Activated T-cell treated with anti-CD3 and anti-CD28 coated beads for 24 hours (primary cell): ENCODE measurements at places on chromosomes 4 and X.

GRCh38 chrX:78307665-78308064 lies 19.7 kb downstream of the CYSLTR1 start:
- DNase-seq, result no peak

DNA sequence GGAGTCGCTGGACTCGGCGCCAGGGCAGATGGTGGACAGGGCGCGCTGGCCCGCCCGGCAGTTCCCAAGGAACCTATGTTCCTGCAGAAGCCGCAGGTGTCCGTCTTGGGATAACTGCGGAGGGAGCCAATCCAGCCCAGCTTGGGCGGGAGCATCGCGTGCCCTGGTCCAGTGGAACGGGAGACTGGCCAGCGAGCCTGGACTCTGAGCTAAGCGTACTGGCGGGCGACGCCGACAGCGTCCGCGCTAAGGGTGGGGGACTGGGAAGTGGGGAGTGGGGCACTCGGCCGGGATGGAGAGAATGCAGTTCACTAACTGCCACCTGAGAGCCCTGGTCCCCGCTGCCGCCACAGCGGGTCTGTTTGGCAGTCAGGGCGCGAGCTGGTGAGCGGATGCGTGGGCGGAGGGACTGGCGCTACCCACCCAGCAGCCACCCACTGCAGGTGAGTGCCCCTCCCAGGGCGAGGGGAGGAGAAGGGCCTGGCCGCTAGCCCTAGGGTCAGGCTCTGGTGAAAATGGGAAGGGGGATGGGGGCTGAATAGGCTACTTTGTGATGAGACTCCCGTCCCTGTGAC lies 1.3 kb upstream of the MAMLD1 start:
- DNase-seq, result no peak

- DNase-seq, result no peak
Observed at GRCh38 chrX:5117816-5118215, 1110.9 kb downstream of the NLGN4X start.

GRCh38 chr4:6245246-6246169 lies 24.1 kb upstream of the WFS1 start:
- no peak for DNase-seq

- DNase-seq, result no peak
Observed at GRCh38 chr4:174119830-174120229, 163.6 kb downstream of the FBXO8 start.

- DNase-seq, result no peak
Observed at GRCh38 chrX:55007656-55008055, 7.5 kb downstream of the APEX2 start.

GRCh38 chr4:3838437-3839380 lies 72.5 kb downstream of the ADRA2C start:
- no peak for DNase-seq

GRCh38 chrX:40281336-40282005 lies 183.7 kb upstream of the BCOR start:
- no peak for DNase-seq

DNA sequence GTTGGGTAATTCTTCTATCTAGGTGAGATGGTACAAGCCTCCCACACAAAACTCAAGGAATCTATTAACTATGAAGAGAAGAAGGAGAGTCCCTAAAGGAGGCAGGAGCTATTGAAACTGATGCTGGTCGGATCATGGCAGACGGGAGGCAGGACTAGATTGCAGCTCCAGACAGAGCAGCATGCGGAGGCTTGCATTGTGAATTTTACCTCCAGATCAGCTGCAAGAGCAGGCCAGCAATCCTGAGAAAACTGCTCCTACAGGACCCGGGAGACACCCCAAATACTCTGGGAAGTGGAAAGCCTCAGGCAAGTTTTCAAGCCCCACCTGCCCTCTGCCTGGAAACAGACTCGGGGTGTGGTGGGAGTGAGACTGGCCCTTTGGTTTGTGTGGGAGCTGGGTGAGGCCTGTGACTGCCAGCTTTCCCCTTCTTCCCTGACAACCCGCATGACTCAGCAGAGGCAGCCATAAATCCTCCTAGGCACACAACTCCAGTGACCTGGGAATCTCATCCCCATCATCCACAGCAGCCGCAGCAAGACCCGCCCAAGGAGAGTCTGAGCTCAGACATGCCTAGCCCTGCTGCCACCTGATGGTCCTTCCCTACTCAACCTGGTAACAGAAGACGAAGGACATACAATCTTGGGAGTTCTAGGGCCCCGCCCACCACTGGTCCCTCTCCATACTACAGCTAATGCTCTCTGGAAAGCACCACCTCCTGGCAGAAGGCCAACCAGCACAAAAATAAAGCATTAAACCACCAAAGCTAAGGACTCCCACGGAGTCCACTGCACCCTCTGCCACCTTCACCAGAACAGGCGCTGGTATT lies 30.9 kb downstream of the GATB start:
- DNase-seq, result no peak

DNA sequence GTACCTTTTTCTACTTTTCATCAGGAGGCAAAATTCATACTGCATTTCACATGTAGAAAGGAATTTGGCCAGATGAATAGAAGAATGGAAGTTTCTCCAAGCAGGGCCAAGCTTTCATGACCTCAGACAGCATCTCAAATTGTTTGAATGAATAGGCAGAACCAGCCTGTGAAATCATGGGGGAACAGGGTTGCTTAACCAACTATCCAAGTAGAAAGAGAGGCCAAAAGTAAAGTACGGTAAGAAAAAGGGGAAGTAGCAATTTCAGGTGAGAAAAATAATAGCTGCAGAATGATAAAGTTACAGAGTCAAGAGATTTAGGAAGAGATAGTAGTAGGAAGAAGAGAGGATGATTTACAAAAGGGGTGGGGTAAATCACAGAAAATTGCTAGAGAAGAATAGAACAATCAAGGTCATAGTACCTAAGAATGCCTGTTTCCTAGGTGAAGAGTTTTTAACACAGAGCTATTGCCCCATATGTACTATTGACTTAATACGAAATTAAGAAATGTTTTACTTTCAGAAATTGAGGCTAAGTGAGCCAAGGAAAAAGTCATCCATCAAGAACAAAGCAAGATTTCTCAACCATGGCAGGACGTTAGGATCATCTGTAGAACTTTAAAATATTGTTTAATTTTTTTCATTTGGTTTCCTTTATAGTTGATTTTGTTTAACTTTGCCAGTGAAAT lies 177.1 kb upstream of the TET2 start:
- DNase-seq, result no peak

DNA sequence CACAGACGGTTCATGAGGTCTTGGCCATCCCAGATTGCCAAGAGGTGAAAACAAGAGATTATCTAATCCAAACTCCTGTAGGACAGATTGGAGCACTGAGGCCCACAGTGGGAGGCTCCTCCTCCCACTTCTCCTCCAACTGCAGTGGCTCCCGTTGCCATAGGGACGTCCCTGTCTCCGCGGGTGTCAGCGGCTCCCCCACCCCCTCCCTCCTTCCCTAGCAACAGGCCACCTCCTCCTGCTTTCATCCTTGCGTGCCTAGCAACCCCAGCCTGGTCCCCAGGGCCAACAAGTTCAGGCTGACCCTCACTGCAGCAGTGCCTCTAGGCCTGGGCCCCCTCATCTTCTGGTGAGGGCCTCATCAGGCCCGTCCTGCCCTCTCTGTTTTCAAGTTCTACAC lies 6.8 kb upstream of the IQSEC2 start:
- no peak for DNase-seq

DNA sequence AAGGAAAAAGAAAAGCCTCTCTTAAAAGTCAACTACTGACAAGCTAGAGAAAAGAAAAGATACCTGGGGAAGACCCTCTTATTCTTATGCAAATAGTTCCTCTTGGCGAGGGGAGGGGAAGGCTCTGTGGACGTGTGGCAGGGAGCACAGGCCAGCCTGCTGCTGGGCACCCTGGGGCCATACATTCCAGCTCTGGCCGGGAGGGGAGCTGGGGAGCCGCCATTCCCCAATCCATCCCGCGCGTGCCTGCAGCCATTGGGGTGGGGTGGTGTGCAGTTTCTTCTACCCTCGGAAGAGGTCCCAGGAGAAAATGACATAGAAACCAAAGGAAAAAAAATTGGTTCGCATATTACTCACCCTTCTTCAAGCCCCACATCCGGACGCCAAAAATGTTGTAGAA lies 1496.4 kb downstream of the RPA4 start:
- no peak for DNase-seq

- DNase-seq, result no peak
Observed at GRCh38 chrX:1529756-1530155, 7.2 kb downstream of the P2RY8 start.

DNA sequence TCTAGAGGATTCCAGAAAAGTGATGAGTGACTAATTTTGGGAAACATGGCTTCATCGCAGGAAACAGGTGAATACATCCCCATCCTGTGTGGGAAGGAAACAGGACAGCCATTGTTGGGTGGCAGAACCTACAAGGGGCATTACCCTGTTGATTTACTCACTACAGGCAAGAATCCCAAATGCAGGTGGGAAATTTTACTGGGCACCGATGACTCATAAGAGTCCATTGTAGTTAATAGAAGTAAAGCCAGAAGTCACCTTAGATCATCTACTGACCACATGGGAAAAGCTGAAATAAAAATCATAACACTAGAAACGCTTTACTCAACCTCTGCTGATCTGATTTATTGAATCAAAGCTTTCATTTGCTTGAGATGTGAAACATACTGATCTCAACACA lies 136.4 kb downstream of the TRIML1 start:
- no peak for DNase-seq

DNA sequence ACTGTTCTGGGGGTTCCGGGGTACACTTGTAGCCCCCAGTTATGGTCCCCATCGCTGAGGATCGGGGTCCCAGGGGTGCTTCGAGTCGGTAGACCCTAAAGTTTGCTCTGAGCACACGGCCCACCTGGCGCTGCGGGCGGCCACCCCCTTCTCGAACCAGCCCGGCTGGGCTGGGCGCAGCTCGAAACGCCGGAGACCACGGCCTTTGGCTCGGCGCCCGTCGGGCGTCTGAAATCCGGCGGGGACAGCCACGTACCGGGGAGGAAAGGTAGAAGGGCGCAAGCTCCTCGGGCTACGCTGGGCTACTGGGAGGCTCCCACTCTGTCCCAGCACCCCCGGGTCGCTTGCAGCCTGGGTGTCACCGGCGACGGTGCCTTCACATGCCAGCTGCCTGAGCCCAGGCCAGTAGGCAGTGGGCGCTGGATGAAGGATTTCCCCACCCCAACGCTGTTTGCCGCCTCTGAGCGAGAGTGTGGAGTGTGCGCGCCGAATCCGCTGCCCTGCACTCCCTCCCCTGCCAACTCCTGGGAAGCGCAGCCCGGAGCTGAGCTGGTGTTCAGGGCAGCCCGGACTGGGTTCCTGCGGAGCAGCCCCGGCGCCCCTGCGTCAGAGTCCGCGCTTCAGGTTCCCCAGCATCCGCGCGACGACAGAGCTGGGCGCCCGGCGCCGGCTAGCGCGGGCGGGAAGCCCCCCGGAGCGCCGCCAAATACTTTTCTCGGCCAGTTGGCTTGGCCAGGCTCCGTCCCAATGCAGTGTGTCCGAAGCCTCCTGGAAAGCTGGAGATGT lies 637 bp downstream of the MAMLD1 start:
- DNase-seq, result no peak

- DNase-seq, result no peak
Observed at GRCh38 chr4:145130130-145130529, 32.0 kb downstream of the ABCE1 start.

DNA sequence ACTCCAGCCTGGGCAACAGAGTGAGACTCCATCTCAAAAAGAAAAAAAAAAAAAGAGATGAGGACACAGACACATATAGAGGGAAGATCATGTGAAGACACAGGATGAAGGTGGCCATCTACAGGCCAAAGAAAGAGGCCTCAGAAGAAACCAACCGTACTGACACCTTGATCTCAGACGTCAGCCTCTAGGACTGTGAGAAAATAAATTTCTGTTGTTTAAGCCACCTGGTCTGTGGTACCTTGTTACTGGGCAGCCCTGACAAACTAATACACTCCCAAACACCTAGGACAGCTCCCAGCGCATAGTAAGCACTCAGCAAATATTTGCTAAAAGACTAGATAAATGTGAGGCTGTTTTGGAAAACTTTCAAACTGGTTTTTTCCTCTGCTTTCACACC lies 59.2 kb upstream of the SMIM10 start:
- DNase-seq, result no peak

DNA sequence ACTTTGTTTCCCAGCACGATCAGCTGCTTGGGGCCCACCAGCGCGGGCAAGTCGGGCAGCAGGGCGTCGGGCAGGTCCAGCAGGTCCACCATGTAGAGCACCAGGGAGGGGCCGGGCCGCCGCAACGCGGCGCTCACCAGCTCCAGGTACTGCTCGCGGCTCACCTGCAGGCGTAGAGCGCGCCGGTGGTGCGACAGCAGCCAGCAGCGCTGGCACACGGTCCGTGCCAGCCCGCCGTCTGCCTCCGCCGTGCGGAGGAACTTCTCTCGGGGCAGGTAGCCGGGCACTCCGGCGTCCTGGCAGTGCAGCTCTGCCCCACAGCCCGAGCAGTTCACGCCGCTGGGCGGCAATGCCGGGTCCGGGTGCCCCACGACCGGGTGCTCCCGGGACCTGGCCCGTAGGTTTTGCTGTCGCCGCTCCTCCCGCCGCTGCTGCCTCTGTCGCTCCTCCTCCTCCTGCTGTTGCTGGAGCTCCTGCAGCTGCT lies 527 bp downstream of the NOA1 start:
- DNase-seq, result no peak

GRCh38 chr4:154982187-154983047 lies 201.3 kb downstream of the RBM46 start:
- DNase-seq, result peak; percentile 13
